ENCODE measurements at places on chromosomes 7 and 10. TPM values are rescaled to one million over a fixed set of nuclear protein-coding genes. Genes with fewer than 3 reads are reported as not detected.

Gene HECW1
- total RNA-seq, result not detected

Gene FRA10AC1
- total RNA-seq, result 18.6 TPM

Gene ZNF316
- 24.6 TPM for total RNA-seq

Gene GPR37
- not detected for total RNA-seq

Gene SLC26A5
- 0.07 TPM for total RNA-seq

Gene OR6V1
- total RNA-seq, result not detected

Gene TFR2
- total RNA-seq, result 19.7 TPM

Gene C1QL3
- 0.14 TPM for total RNA-seq

Gene NXPH1
- total RNA-seq, result not detected

Gene ZNF467
- total RNA-seq, result not detected

Gene AKR1C2
- total RNA-seq, result not detected

Gene ZNF485
- 6.5 TPM for total RNA-seq

Gene SKIDA1
- total RNA-seq, result 0.11 TPM

Gene FOXL3
- not detected for total RNA-seq

Gene NEUROG3
- total RNA-seq, result not detected

Gene PLEKHS1
- not detected for total RNA-seq

Gene URGCP
- total RNA-seq, result 27.6 TPM

Gene PRPS1L1
- total RNA-seq, result not detected

Gene PSAP
- 108 TPM for total RNA-seq
